AG04450 (cell line): ENCODE measurements at places on chromosomes 3 and 15.

DNA sequence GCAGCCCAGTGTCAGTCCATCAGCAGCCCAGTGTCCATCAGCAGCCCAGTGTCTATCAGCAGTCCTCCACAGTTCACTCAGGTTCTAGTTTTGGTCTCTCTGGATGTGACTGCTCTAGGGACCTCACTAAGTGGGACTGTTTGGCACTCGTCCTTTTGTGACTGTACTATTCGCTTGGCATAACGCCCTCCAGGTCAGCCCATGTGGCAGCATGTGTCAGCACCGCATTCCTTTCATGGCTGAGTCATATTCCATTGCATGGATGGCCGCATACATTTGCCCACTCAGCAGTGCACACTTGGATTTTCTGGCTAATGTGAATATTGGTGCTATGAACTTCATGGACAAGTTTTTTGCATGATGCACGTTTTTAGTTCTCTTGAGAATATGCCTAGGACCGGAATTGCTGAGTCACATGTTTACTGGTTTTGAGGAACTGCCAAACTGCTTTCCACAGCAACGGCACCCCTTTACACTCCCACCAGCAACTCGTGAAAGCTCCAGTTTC lies 16.4 kb downstream of the CHST13 start:
- DNase-seq = peak; percentile 81

- DNase-seq = peak; percentile 43
These were observed 30.6 kb upstream of the ABHD2 start for GRCh38 chr15:89057506-89058133.

DNA sequence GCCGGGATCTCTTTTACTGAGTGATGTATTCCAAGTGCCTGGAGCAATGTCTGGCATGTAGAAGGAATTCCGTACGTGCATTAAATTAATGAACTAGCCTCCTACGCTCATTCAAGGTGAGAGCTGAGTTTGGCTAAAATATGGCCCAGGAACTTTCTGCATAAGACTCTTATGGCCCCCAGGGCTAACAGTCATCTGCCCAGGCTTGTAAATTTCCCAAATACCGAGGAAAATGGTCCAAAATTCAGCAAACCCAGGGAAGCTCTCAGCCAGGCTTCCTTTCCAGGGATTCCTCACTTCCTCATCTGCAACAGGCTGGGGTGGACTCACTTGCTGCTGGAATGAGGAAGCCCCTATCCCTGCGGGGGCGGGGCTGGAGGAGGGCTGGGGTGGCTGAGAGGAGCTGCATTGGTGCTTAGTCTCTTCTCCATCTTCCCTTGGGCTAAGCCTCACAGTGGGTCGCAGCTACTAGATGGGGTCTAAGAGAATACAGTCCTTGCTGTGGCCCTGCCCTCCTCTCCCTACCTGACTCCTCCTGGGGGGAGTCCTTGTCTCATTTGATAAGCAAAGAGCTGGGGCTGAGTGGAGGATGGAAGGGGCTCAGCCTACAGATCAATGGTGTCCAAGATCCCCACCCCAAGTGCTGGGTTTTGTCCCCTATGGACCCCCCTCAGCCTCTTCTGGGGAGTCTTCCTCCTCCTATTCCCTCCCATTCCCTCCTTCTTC lies 28.5 kb upstream of the APOD start:
- no peak for DNase-seq

DNA sequence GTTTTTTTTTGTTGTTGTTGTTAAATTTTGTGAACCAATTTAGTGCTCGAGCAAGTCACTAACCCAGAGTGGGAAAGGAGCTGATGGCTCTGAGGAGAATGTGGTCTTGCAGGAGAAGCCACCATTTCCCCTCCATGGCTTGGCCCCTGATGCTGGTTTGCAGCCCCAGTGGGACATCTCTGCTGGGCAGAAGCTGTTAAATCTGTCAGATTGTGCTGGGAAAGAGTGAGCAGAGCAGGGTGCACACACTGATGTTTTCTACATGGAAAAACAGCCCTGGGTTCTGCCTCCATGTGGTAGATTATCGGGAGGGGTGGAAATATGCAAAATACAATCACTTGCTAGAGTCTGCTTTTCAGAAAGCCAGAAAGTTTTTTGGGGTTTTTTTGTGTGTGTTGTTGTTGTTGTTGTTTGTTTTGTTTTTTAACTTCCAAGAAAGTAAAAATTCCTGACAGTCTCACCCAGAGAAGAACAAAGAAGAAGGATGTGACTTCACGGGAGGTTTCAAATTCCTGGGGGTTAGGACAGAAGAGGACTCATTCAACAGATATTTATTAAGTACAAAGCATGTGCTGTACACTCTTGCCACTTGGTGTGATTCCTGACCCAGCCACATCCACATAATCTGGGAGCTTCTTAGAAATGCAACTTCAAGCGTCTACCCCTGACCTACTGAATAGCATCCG lies 133.7 kb downstream of the FOXB1 start:
- DNase-seq = no peak

GRCh38 chr15:68829068-68829467 lies 8.4 kb upstream of the ANP32A start:
- DNase-seq = no peak

GRCh38 chr15:72033285-72033684 lies 84.7 kb downstream of the MYO9A start:
- no peak for DNase-seq

DNA sequence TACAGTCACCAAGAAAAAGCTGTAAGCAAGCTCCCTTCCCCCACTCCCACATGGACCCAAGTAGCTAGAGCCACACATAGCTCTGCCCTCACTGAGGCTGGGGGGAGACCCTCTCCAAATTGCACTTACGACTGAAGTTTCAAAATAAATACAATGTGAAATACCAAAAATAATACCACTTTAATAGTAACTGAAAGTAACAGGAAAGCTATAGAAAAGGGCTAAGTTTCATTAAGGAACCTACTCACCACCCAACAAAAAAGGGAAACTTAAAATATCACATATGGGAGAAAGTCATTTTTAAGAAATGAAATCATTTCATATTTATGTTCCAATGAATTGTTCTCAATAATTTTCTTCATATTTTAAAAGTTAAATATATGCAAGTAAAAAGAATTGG lies 130.4 kb upstream of the UBE2E2 start:
- no peak for DNase-seq

DNA sequence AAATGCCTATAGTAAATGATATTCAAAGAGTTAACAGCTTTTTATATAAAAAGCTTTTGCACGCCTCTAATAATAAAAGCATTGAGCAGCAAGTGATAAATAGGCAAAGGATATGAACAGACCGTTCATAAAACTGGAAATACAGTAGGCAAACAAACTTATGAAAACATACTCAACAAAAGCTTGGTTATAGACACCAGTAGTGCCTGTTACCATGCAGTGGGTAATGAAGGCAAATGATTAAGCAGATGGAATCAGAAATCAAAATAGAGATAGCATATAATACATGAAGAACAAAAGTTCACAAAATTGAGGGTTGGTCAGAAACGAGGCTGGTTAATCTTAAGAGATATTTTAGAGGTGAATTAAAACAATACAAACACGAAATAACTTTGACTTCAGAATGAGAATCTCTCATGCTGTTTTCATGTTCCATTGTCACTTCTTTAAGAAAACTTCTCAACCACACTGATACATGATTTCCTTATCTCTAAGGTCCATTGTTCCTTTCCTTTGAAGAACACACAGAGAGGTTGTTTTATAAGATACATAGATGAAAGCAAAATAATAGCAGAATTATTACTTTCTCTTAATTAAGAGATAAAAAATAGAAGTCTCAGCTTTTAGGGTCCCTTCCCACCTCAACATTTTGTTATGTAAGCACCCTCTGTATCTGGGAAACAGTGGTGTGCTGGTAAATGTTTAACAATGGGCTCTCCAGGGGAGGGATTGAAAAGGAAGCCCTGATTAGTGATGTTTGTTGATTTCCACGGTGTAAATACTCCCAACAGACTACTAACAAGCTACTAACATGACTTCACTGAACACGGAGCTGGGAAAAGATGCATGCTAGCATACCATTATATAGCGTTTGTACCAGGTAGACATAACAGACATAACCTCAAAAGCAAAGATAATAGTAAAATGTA lies 12.6 kb downstream of the RASGRP1 start:
- DNase-seq = no peak

- DNase-seq = no peak
These were observed 733.7 kb downstream of the ZNF385D start for GRCh38 chr3:21017115-21017852.

GRCh38 chr15:41495736-41496599 lies 2.3 kb downstream of the ITPKA start:
- DNase-seq = no peak

- no peak for DNase-seq
These were observed 47.4 kb upstream of the WNT7A start for GRCh38 chr3:13927295-13927694.

- DNase-seq = no peak
These were observed 18.3 kb upstream of the IL20RB start for GRCh38 chr3:136939489-136939888.

DNA sequence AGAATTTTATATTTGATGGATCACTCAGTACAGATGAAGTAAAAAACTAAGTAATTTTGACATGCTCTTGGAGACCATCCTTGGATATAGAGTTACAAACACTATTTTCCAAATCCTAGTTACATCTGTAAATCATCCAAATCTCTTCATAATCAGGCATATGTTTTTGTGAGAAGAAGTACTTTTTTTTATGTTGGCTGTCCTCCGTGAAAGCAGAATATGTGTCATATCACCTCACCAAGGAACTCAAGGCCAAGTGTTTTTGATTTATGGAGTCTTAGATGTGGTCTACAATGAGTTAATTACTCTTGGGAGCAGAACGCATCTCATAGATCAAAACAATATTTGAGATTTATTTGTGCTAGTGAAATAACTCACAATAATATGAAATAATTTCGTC lies 416.5 kb upstream of the TGFBR2 start:
- DNase-seq = no peak

DNA sequence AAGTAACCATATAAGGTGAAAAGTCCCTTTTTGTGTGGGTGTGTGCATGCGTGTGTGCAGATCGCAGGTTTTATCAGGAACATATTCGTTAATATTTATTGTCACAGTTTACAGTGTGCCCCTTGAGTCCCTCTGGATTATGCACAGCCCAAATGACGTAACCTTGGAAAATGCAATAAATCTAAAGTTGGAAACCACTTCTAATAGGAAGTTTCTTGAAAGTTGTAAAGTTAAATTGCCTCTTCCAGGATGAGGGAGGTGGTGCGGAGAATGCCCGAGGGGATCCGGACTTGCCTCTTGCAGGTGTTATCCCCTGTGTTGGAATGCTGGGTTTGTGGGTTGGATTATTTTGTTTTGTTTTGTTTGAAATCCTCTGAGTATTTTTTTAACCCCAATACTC lies 143.3 kb downstream of the CMSS1 start:
- DNase-seq = no peak

DNA sequence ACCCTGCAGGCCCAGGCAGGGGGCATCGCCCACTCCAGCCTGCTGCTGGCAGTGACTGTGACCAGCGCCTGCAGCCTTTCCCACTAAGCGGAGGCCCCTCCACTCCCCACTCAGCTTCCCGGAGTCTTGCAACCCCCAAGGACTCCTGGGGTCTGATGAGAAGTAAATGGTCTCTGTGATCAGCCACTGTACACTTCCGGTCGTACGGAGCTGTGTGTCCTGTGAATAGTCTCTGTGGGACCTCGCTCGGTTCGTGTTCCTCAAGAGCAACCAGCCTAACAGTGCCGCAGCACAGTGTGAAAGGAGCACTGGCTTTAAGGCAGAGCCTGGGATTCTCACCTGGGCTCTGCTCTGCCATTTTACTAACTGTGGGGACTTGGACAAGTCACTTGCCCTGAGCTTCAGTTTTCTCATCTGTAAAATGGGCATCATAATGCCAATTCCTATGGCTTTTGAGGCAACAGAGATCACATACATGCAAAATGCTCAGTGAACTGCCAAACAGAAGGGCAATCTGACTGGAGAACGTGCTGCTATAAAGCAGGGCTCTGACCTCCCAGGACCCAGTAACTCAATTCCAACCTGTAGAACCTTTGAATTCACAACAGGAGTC lies 26.7 kb downstream of the TMEM43 start:
- DNase-seq = no peak

GRCh38 chr3:148042663-148043445 lies 633.7 kb downstream of the ZIC1 start:
- DNase-seq = no peak

- no peak for DNase-seq
These were observed 203.2 kb downstream of the CGGBP1 start for GRCh38 chr3:87855616-87856015.

DNA sequence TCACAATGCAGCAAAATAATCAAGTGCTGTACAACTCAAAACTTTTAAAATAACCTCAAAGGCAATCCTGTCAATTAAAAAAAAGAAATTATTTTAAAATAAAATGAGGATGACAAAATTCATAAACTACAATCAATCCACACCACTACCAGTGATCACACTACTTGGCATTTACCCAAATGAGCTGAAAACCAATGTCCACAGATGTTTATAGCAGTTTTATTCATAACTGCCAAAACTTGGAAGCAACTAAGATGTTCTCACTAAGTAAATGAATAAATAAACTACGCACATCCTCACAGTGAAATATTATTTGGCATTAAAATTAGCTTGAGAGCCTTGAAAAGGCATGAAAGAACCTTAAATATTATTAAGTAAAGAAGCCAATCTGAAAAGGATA lies 121.3 kb downstream of the STAG1 start:
- DNase-seq = no peak

- DNase-seq = no peak
These were observed 29.8 kb upstream of the PLSCR1 start for GRCh38 chr3:146574173-146574572.

DNA sequence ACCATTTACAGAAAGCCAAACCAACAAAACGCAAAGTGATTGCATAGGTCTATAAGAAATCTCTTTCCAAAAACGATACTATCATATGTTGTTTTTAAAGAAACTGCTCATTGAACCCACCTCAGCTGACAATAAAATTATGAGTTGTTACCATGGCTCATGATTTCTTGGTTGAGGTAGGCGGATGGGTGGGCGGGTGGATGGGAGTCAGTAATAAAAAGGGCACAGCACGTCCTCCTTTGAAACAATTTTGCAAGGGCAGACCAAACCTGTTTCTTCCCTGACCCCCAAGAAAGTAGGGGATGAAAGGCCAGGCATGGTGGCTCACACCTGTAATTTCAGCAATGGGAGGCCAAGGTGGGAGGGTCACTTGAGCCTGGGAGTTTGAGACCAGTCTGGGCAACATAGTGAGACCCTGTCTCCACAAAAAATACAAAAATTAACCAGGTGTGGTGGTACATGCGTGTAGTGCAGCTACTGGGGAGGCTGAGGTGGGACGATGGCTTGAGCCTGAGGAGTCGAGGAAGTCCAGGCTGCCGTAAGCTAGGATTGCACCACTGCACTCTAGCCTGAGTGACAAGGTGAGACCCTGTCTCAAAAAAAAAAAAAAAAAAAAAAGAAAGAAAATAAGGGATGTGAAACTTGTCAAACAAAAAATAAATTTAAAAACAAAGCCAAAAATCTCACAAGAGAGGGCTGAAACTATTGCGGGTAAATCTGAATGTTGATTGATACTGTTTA lies 2.1 kb downstream of the ABHD10 start:
- no peak for DNase-seq

GRCh38 chr15:25676070-25676469 lies 187.1 kb downstream of the ATP10A start:
- no peak for DNase-seq

- no peak for DNase-seq
These were observed 434.8 kb upstream of the DPH6 start for GRCh38 chr15:35980719-35981118.
